Panc1 (cell line): ENCODE measurements at places on chromosomes 1 and 21.

DNA sequence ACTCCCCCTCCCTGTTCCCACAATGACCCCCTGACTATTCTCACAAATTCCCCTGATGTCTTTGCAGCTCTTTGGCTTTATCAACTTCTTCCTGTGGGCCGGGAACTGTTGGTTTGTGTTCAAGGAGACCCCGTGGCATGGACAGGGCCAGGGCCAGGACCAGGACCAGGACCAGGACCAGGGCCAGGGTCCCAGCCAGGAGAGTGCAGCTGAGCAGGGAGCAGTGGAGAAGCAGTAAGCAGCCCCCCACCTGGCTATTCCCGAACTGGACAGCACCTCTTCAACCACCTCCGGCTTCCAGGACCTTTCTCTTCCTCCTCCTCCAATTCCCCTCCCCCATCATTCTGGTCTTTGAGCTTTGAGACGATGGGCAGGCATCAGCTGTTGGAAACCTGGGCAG is 4.4 kb upstream of the ATXN7L2 start:
- no peak for DNase-seq

GRCh38 chr1:65958561-65959350 is 166.1 kb downstream of the PDE4B start:
- DNase-seq = peak; percentile 18

DNA sequence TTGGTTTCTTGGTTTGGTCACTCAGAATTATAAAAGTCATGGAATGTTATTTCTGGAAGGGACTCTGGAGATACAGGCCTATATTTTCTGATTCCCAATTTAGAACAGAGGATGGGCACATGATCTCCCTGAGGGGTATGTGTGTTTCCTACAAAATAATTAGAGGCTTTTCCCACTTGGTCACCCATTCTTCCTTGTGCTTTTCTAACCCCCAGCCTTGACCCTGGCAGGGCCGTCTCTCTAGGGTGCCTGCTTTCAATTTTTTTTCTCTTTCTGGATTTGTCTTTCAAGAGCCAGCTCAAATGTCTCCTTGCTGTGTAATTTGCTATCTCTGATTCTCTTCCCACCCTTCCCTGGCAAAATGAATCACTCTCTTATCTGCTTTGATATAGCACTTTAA is 131.9 kb downstream of the HLX start:
- DNase-seq = no peak

DNA sequence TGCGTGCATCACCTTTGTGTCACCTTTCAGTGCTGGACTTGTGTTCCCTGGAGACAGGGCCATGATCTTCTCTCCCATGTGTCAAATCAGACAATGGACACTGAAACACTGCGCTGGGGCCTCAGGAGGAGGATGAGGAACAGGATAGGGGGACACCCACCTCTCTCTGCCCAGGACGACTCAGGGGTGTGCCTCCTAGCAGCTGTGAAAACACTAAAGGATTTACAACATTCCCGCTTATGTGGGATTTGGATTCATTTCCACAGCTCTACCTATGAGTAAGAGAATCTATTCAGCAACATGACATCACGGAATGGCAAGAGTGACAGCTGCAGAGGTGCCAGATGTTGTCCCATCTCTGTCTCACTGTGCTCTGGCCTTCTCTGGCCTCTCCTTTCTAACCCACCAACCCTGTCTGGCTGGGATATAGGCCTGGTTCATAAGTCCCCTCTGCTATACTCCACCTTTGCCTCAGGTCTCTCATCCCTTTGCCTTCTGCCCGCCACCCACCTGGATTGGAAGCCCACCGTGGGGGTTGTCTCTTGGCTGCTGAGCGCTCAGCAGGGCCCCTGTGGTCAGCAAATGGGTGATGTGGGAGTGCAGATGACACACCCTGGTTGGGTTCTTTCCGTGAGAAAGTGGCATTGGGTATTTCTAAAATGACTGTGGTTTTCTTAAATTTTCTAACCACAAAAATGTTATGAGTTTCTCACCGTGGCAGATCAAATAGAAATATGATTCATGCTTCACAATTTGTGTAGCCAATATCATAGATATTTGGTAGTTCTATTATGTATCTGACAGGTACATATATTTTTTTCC is 47.1 kb upstream of the TLR5 start:
- DNase-seq = no peak

DNA sequence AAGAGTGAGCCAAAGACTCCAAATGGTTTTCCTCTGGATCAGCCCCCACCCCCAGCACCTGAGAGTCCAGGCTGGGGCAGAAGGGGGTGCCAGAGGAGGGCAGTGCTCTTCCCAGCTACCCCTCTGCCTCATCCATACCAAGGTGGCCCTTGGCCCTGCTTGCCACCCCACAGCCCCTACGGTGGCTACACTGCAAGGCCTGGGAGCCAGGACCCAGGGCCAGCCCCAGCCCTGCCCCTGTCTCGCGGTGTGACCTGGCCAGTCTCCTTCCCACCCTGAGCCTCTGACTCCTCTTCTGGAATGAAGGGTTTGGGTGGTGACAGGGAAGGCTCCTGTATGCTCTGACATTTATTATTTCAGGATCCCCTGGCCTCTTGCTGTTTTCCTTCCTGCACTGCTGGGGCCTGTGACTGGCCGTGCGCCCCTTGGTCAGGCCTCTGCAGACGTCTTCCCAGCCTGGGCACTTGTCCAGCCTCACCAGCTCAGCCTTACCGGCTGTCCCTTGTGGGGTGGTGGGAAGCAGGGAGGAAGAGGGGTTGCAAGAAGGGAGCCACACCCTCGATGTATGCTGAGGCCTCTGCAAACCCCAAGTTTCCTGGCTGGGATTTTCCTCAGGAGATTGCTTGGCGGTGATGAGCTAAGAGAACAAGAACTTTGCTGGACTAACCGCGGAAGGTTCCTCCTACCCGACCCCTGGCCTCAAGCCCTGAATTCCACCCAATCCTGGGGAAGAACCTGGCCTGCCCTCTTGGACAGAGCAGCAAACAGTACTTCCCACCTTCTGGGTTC is 13.5 kb downstream of the ASAP3 start:
- DNase-seq = no peak

DNA sequence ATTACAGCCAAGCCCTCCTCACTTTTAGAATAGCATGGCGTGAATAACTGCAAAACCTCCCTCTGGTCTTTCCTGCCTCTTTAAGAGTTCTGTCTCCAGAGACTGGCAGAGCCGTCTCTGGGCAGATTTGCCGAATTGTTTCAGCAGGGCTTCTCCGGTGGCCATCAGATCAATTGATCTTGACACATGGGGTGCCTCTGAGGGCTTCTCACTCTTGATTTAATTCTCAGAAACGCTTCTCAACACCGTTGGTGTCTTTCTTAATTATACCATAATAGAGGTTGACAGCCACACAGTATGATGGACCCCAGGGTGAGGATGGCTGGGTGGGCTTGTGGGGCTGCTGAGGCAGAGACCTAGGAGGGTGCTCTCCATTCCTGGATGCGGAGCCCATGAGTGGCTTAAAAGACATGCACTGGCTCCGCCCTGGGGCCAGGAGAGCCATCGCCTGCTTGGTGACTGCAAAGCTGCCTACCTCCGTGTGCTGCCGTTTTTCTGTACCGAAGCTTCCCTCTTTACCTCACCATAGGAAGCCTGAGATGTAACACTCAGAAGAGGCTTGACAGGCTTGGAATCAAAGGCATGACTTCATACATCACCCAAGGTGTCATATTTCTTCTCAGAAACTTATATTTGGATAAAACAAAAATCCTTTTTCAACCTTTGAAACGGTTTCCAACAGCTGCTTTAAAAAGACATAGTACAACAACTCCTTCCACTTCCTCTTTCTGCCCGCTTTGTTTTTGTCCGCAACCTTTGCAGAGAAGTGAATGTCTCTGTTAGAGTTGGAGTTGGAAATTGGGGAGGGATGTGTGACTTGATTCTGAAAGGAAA is 82.9 kb downstream of the GALNT2 start:
- DNase-seq = no peak

DNA sequence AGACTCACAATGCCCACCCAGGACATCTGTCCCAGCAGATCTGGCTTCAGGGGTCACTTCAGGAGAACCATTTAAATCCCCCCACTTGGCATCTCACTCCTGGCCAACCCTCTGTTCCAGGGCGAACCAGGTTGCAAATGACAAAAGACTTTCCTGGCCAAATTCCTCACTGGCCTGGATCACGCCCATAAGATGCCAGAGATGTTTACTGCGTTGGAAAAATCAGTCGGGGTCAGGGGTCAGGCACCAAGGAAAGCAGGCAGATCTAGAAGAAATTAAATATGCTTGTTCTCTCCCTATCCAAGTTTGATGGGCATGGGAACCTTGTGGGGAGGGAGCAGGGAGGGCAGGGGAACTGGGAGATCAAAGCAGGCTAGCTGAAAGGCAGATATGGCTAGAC is 14.6 kb upstream of the AGTRAP start:
- no peak for DNase-seq

DNA sequence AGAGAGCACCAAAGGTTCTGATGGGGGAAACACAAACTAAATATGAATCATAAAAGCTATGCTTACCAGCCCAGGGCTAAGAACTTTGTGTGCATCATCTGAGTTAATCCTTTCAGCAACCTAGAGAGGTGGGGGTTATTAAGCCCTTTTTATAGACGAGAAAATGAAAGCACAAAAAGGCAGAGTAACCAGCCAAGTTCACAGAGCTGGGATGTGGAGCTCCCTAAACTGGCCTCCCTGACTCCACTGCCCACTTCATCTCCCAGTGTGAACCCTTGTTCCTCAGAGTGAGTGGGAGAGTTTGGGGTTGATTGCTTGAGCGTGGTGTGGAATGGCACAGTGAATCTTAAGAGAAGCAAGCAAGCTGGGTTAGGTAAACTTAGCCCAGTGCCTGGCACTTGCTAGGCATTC is 10.8 kb upstream of the BCAR3 start:
- DNase-seq = no peak

GRCh38 chr21:14520535-14520934 is 25.6 kb downstream of the SAMSN1 start:
- no peak for DNase-seq

DNA sequence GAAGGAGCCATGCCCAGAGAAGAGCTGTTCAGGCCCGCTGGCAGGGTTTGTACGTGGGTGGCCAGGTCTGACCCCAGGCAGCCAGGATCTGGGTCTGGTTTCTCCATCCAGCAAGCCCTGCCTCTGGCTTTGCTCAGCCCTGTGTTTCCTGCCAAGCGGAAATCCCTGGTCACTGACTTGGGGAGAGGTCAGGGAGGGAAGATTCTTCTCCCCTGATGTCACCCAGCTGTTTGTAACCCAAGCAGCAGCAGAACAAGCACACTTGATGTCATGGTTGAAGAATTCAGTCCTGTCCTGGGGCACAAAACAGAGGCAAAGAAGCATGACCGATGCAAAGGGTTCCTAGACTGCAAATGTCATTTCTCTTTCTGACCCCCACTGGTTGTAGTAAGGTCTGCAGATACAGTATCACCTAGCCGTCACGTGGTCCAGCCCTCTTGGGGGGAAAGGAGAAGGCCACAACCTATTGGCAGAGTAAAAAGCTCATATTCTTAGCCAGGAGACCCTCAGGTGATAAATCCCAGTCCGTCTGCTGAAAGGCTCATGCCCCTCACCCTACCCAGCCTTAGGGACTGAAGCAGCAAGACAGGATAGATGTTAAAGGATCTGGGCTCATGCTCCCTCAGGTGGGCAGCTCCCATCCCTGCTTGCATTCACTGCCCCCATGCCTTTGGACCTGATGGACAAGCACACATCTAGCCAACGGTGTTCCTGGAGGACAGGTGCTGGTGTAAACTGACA is 120.9 kb downstream of the SYT2 start:
- DNase-seq = peak; percentile 99

GRCh38 chr1:111747947-111748346 is 7.8 kb upstream of the DDX20 start:
- DNase-seq = no peak

DNA sequence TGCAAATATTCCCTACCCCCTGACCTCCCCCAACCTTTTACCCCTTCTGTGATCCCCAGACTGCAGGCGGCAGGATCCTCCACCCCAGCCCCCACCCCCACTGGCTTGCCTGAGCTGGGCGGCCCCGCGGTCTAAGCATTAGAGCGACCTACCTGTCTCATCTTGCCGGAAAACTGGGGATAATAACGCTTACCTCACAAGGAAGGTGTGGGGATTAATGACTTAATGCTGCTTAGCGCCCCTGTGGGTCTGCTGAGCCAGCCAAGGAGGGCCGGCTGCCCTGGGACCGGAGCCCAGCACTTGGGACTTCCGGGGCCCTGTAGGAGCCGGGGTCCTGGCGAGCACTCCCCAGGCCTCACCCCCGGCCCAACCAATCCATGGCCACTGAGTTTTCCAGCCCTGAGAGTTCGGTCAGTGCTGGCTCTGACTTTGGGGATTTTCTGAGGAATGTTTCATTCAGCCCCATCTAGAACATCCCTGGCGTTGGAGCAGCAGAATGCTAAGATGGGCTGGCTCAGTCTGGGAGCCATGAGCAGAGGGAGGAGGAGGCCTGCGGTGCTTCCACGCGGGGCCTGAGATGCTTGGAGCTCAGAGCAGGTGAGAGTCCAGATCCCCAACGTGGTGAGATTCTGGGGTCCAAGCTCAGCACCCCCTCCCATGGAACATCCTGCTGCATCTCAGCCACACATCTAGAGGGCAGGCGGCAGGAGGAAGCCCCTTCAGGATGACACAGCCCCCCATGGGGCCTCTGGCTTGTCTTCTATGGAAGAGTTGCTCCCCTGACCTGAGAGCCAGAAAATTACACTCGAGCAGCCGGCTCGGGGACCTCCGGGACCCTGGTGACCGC is 97.9 kb downstream of the RIPK4 start:
- no peak for DNase-seq

GRCh38 chr1:2639607-2640521 is 7.0 kb upstream of the MMEL1 start:
- no peak for DNase-seq

GRCh38 chr1:163147019-163147418 is 55.7 kb downstream of the RGS5 start:
- DNase-seq = no peak

- DNase-seq = no peak
Measured at GRCh38 chr1:14522926-14523241, 75.6 kb upstream of the KAZN start.

- DNase-seq = no peak
Measured at GRCh38 chr1:210815641-210816550, 318.1 kb downstream of the KCNH1 start.

DNA sequence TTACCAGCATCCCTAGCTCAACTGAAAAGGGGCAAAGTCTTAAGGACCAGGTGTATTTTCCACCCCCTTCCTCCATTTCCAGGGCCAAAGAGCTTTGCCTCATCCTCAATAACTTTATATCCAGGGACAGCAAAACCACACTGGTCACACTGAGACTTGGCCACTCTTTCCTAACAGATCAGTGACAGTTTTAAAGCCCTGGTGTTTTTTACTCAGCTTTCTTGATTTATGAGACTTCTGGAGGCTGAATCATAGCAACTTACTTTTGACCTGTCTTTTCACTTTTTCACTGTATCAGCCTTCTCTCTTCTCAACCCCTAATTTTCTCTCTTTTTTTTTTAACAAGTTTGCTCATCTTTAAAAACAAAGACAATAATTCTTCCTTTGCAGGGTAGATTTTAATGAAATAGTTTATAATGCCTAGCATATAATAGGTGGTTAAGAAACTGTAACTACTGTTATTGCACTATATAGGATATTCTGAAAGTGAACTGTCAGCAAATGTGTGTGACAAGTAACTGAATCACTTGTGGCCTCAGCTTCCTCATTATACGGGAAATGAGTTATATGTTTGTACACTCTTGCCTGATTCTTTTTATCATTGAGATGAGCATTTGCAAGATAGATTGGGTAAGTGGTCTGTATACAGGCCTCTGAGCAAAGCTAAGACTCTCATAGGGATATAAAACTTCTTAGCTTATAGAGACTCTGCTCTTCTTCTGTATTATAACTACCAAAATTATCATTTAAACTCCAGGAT is 19.7 kb upstream of the DYNLT5 start:
- no peak for DNase-seq
